SW 1271 (cell line): ENCODE measurements at places on chromosomes 1 and 21.

GRCh38 chr1:33273961-33274371 is 17.7 kb downstream of the ZNF362 start:
- no peak for DNase-seq

DNA sequence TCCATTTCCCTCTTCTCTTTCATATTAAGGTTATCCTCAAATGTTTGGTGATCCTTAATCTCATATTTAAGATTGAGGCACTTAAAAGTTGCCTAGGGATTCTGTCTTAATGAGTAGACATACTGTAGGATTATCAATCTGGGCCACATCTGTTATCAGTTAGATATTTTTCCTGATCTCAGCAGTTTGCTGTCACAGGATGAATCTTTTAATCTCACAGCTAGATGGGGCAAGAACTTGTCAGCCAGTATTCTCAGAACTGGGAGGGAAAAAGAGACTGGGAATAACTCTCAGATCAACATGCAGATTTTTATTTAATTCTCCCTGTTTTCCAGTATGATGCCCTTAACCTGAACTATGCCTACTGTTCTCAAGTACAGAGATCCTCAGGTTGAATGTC is 14.0 kb downstream of the ZNF644 start:
- no peak for DNase-seq

DNA sequence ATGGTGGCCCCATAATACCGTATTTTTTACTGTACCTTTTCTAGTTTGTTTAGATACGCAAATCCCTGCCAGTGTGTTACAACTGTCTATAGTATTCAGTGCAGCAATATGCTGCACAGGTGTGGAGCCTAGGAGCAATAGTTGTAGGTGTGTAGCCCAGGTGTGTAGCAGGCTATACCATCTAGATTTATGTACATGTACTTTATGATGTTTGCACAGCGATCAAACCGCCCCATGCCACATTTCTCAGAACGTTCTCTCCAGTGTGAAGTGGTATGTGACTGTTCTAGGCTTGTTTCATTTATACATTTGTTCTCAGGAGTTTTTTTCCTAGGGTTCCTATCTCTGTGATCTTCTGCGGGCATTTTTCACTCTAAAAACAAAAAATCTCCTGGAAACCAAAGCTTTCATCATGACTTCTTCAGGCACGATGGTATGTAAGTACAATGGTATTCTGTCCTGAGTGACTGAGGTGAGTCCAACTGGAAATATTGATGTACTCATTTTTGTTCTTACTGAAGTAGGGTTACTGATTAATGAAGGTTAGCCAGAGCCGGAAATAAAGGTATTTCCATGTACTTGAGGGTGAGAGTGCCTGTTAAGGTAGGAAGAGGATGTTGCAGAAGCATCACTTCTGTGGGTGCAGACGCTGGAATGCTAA is 153.0 kb downstream of the GABPA start:
- no peak for DNase-seq

GRCh38 chr1:185917646-185918045 is 183.5 kb downstream of the HMCN1 start:
- DNase-seq, result no peak

DNA sequence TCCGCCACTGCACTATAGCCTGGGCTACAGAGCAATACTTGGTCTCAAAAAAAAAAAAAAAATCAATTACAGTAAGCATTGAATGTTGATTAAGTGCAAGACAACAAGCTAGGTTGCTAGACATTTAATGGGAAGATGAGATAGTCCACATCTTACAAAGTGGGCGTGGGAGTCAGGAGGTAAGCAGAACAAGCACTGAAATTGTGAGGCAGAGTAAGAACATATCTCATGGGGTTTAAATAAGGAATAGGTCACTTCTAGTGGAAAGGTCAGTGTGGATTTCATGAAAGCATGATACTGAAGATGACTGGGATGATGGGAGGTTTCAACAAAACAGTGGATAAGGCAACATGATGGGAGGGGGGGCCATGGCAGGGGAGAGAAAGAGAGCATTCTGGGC is 1.9 kb upstream of the OLFML2B start:
- no peak for DNase-seq

DNA sequence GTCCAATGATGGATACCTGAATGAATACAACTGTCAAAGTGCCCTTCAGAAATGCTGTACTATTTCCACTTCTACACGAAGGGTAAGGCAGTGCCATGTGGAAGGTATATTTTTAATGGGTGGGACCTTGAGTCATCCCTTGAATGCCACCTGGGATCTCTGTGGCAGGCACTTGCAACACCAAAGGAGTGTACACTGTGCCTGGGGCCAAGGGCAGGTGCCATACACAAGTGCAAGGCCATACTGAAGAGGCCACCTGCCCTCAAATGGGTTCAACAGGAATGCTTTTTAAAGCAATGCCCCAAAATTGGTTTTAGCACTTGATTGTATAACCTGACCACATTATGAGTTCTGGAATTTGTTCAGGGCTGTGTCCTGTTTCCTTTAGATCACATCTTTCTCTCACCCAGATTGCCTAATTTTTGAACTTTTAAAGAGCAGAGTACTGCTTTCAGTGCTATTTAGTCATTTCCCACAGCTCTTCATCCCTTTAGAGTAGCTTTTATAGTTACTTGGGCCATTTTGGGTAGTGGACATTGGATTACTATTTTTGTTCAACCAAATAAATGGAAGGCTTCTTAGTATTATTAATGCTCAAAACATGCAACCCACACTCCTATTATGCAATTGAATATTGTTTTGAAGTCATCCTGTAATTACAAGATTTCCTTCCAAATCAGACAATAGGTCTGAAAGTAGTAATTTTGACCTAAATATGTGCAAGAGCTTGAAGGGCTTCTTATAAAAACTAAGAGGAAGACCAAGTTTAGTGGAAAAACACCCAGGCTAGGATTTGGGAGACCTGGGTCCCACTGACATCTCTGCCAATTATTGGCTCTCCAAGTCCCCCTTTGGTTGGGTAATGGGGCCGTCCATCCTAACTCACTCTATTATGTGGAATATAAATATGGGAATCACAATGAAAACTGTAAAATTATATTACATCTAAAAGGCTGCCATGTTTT is 57.2 kb downstream of the LEPR start:
- DNase-seq, result no peak

GRCh38 chr1:159987186-159987585 is 33.1 kb upstream of the SLAMF9 start:
- DNase-seq, result no peak
